Activated naive CD4-positive, alpha-beta T cell treated with anti-CD3 and anti-CD28 coated beads, Interleukin-2, amount 50 U/mL, for 72 hours (primary cell): ENCODE measurements at places on chromosomes 7 and 10.

DNA sequence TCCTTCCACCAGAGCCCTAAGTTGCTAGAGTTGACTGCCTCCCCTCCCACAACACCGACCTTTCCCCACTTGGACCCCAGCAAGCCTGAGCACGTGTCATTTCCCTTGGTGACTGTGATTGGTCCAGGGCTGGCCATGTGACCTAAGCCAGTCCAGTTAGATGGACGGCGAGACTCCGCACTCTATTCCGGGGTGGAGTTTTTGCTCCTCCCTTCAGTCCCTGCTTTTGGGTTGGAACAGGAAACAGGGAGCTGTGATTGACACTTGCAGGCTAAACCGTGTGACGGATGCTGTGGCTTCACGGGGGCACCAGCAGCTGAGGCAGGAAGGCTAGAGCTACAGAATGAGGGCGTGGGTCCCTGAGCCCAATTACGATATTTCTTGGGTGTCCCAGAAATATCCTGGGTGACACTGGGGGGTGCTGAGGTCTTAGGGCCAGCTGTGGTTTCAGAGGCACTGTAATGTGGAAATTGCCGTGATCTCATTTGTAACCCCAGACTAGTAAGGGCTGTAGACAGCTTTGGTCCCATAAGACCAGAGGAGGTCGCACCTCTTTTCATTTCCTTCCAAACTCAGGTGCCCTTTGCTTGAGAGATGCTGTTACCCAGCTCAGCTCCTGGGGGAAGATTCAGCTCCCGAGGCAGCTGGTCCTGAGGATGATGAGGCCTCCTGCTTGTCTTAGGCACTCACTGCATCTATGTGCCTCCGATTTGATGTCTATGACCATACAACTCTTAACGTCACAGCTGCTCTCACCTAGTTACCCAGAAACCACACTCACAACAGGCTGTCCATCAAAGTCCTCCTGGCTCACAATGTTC, 102.7 kb upstream of the NPTX2 start:
- no peak for DNase-seq

DNA sequence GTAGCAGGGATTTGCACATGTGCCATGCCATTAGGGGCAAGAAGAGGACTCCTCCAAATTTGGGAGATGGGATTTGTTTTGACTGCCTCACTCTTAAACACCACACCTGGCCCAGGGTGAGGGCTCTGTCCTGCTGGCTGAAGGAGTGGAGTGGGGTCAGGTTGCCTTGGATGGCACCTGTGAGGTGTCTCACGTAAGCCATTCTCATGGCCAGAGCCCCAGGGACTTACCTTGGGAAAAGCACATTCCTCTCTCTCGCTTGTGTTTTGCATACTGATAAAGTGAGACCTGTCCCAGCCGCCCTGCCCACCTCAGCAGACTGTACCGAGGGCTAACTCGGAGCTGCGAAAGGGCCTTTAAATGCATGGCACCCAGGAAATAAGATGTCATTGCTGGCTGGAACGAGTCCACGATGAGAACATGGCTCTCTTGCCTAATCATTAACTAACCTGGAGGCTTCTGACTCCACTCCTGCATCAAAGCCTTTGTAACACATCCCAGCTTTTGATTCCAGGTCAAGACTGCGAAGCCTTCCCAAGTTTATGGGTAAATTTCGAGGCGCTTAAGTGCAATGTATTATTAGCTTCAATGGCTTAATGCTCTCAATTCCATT, 184.0 kb upstream of the RNF32 start:
- no peak for DNase-seq

DNA sequence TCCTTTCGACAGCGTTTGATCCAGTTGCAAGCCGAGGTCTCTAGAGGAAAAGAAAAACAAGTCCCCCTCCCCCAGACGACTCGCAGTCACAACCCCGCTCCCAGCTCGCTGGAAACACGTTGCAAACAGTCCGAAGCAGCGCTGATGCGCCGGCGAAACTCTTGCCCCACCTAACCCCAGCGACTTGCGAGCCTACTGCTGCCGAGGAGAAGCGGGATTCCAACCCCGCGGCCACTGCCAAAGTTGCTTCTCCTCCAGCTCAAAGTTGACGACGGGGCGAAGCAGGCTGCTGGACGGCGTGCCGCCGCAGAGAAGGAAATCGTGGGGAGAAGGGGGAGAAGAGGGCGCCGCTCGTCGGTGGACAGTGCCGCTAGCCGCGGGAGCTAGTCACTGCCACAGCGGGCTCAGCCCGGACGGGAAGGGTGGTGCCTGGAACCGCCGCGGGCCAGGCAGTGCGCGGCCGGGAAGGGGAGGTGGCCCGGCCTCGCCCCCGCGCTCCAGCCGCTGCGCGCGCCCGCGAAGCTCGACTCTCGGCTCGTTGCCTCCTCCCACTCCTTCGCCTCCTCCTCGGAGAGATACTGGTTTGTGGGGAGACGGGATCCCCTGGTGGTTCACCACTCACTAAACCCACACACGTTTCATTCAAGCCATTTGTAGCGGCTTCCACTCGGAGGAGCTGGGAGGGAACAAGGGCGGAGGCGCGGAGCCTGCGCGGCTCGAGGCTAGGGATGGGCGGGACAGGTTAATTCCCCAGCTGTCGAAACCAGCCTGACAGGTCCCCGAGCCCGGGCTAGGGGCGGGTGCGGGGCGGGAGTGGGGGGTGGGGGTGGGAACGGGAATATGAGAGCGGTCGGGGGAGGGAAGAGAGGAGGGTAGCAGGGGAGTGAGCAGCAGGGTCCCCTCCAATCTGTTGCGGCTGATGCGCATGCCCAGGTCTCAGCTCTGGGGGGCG, at the start of gene GPR37:
TSS of gene GPR37 (minus strand) at position 392 of the 952 bp plus-strand sequence. CDS start 816 bp downstream, outside the sequence.
- DNase-seq = peak; percentile 34

DNA sequence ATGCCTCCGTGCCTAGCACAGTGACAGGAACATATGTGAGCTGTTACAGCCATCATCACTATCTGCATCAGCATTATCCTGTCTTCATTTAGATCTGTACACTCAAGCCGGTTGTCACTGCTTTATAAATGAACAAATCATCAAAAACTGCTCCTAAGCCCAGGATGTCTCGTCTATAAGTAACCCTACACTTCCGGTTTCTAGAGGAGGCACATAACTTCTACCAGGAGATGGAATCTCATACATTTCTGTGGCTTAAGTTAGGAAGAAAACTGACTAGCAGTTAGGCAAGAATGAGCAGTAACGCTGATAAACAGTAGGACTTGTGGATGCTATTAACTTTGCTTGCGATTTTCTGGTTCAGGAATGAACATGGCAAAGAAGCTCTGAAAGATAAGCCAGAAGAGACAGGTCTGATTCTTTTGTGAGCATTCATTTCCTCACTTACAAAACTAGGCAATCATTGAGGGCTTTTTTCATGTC, 1199.2 kb downstream of the SORCS3 start:
- DNase-seq = no peak

DNA sequence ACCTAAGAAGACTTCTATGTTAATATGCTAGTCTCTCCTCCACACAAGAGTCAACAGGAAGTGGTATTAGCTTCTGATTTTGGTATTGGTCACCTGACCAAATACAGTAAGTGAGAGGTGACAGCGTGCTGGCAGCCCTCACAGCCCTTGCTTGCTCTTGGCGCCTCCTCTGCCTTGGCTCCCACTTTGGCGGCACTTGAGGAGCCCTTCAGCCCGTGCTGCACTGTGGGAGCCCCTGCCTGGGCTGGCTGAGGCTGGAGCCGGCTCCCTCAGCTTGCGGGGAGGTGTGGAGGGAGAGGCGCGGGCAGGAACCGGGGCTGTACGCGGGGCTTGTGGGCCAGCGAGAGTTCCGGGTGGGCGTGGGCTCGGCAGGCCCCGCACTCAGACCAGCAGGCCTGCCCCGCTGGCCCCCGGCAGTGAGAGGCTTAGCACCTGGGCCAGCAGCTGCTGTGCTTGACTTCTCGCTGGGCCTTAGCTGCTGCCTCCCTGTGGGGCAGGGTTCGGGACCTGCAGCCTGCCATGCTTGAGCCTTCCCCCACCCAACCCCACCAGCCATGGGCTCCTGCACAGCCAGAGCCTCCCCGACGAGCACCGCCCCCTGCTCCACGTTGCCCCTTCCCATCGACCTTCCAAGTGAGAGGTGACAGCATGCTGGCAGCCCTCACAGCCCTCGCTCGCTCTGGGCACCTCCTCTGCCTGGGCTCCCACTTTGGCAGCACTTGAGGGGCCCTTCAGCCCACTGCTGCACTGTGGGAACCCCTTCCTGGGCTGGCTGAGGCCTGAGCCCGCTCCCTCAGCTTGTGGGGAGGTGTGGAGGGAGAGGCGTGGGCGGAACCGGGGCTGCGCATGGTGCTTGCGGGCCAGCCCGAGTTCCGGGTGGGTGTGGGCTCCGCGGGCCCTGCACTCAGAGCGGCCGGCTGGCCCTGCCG, 4.2 kb upstream of the ACSL5 start:
- no peak for DNase-seq

GRCh38 chr7:542713-543500, 23.3 kb upstream of the PDGFA start:
- DNase-seq = no peak

GRCh38 chr10:52313933-52314821, at the start of gene DKK1:
Gene DKK1 (plus strand): TSS chr10:52314281. CDS start chr10:52314435, 154 bp downstream.
- no peak for DNase-seq

- DNase-seq = no peak
Measured at GRCh38 chr7:72785166-72785955, 42.6 kb downstream of the TYW1B start.

DNA sequence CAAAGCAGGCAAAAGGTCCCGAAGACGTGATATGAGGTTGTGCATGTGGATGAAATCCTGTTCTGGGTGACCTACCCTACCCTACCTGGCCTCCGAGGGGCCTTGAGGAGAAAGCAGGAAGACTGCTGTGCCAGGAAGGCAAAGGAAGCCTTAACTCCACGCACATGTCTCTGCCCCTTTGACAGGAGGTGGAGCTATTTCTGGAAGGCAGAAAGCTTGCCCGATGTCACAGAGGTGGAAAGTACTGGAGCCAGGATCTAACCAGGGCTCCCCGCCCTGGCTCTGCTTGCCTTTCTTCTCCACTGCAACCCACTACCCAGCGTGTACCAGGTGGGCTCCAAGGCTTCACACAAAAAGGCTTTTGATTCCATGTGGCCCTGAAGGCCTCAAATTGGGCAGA, 66.4 kb upstream of the DDC start:
- no peak for DNase-seq

- no peak for DNase-seq
Measured at GRCh38 chr7:150481922-150482321, 31.5 kb downstream of the GIMAP8 start.

DNA sequence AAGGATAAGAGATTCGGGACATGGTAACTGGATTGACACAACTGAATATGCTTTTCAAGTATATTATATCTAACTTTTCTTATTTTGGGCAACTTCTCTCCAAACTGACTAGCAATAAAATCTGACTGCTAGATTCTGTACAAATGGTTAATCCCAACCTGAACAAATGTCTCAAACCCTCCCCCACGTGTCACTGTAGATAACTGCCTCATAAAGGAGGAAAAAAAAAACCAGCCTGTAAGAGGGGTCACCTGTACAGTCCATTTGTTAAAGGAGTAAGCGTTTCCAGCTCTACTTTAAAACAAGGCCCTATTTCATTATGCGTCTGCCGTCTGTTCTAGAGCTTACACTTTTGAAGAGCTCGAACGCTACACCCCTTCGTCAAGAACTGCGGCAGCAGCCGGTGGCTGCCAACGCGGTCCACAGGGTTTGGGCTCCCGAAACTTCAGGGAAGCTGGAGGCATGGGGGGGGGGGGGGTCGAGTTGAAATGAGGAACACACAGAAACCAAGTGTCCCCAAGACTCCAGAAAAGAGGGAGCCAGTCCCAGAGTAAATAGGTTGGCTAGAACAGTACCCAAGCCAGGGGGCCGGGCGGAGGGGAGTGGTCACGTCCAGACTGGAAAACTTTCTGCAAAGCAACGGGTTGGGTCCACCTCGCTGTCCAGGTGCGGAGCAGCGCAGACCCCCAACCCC, 492 bp downstream of the COG5 start:
- no peak for DNase-seq

DNA sequence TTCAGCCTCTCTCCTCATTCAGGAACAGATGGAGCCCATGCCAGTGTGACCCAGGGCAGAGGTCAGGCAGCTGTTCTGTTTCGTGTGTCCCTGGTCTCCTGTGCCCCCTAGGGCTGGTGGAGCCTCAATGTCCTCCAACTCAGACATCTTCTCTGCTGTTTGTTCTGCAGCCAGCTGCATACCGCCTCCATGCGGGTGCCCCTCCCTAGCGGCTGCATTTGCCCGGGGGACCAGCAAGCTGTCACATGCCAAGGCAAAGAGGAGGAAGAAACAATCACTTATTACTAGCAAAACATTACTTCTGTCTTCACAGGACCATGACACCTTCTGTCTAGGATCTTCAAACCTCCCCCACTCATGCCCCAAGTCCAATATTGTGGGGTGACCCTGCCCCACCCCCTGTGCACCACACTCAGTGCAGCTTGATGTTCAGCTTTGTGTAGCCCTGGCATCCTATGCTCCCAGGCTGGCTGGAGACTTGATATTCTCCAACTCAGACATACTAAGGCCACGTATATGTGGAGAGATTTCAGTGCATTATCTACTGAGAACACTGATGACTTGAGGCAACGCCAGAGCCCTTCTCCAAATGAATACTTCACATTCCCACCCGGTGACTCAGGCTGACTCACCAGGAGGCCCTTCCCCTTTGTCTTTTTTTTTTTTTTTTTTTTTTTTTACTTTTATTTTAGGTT, 188.9 kb downstream of the SKIDA1 start:
- no peak for DNase-seq

- DNase-seq = no peak
Measured at GRCh38 chr7:99254390-99254789, 18.2 kb upstream of the MYH16 start.

DNA sequence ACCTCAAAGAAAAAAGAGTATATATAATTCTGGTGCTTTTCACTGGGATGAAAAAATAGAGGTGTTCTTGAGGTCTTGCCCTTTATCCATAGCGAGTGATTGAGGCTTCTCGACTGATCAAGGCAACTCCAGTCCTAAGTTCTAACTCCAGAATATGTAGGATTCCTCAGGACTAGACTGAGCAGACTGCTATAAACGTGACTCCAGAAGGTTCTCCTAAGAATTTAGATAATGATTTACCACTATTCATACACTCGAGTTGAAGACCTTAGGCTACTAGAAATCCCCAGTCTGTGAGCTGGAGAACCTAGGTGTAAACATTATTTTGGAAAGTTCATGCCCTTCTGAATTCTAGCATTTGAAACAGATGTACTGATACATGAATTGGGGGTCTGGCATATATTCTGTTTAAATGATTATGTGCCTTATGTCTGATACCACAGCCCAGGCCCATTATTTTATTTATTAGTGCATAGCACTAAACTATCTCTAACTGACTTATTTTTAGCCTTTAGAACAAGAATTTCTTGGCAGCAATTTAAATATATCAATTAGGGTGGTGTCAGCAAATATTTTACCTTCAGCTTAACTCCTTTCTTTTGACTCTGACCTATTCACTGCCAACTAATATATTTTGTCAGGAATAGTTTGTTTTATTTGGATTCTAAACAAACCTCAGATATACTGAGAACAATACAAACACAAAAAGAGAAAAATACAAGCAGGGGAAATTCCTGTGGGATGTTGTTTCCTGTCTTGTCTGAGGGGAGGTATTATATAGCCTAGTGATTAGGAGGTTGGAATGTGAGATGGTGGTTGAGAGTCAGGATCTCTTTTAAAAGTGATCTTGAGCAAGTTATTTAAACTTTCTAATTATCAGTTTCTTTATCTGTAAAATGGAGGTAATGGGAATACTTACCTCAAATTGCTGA, 75.8 kb downstream of the PODXL start:
- no peak for DNase-seq

GRCh38 chr10:36017137-36017536, 375.0 kb upstream of the FZD8 start:
- no peak for DNase-seq
